ENCODE measurements at places on chromosomes 4 and X.

GRCh38 chrX:21126661-21127060, 247.6 kb upstream of the CNKSR2 start:
- DNase-seq, result no peak

DNA sequence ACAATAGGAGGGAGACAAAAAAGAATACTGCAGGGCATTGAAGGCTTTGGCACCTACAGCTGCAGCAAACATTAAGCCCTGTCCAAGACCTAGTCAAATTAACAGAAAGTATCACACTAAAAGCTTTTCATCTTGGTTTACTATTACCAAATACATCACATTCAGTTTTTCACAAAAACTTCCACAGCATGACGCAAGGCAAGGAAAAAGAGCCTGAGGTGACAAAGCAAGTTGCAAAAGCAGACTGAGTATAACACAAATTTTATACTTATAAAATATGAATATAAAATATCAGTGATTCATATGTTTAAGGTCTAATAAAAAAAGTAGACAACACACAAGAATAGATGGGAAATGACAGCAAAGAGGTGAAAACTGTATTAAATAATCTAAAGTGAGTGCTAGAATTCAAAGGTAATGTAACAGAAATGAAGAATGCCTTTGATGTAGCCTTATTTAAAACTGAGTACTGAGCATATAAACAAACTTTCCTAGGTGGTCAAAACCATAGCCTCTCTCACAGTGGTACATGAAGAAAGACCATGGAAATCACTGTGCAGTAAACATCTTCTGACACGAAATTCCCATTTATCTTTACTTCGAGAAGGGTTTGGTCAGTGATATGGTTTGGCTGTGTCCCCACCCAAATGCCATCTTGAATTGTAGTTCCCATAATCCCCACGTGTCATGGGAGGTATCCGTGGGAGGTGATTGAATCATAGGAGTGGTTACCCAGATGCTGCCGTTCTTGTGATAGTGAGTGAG, 27.7 kb upstream of the MAGEA11 start:
- DNase-seq, result no peak

- no peak for DNase-seq
Observed at GRCh38 chr4:171256223-171256622, 557.0 kb upstream of the GALNTL6 start.

DNA sequence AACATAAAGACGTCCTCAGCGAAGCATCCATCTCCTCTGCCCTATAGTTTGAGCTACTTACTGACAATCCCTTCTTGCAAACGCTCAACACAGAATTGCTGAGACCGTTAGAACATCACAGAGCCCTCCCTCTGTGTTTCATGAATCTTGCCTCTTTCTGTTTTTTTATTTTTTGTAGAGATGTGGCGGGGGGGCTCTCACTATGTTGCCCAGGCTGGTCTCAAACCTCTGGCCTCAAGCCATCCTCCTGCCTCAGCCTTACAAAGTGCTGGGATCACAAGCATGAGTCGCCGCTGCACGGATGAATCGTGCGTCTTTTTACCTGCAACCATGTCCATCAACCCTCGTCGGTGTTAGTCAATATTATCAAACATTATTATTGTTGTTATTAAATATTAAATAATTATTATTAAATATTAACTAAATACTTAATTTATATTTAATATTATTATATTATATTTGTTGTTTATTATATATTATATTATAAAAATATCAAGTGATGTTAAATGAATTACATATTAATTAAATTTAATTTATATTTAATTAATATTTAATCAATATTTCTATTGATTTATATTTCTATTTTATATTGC, 200.7 kb downstream of the CRLF2 start:
- DNase-seq, result no peak

DNA sequence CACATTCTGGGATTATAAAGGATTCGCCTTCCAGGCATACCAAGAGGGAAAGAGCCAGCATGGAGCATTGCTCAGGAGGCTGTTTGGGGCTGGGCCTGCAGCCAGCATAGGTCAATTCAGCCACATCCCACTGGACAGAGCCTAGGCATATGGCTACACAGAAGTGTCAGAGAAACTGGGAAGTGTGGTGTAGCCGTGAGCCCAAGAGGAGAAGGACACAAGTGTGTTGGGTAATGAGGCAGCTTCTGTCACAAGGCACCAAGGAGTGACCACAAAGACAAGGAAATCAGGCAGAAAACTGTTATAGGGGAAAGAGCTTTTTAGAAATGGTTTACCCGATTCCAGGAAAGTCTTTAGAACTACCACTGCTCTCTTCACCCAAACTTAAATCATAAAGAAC, 178.6 kb upstream of the TBL1X start:
- no peak for DNase-seq

DNA sequence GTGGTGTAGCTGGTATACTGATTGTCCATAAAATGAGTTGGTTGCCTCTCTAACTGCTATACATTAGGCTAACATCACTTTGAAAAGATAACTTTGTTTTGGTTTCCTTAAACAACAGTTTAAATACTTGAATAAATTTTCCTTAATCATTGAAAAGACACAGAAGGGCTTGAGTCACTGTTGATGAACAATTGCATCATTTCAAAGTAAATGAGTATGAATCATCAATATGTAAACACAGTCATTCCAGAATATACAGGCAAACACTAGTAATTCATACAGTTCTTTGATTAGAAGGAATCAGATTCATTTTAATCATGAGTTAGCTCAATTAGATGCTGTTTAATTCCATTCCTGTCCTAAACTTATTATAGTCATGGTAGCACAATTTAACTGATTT, 160.6 kb downstream of the AFF2 start:
- no peak for DNase-seq

DNA sequence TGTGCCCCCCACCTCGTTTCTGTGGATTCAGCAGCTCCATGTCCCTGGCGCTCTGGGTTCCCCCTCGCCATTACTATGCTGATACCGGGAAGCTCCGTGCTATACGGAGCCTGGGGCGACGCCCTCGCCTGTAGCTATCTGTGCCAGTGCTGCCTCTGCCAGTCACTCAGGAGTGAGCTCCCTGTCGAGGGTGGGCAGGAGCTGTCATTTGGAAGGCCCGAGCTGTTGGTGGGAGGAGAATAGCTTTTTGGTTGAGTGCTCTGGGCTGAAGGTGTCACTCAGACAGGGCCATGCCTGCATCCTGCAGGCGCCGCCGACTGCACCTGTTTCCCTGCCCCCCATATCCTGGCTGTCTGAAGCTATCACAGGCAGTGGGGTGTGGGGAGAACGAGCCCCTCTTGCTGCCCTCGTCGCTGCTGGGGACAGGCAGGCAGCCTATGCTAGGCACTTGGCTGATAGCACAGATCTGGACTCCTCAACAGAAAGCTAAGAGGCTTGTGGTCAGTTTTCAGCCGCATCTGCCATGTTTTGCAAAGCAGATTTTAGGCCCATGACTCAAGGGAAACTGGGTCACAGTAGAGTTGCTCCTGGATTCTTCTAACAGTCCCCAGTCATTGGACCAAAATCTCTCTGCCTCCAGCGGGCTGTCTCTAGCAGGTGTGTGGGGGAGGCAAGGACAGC, 31.8 kb downstream of the CPLX1 start:
- DNase-seq, result no peak

- DNase-seq, result no peak
Observed at GRCh38 chr4:85886665-85887064, 411.7 kb downstream of the ARHGAP24 start.

GRCh38 chrX:40579900-40580536, 752 bp upstream of the ATP6AP2 start:
- DNase-seq, result no peak

Data from thyroid gland (tissue), 4 donors.